ENCODE measurements at places on chromosomes 11 and 22.

DNA sequence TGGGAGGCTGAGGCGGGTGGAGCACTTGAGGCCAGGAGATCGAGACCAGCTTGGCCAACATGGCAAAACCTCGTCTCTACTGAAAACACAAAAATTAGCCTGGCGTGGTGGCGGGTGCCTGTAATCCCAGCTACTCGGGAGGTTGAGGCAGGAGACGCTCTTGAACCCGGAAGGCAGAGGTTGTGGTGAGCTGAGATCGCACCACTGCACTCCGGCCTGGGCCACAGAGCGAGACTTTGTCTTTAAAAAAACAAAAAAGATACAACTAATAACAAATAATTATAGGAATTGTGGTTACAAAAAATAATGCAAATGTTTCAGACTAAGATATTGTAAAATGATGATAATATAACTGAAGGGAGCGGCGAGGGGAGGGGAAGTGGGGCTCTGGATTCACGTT is 90.3 kb upstream of the RTL6 start:
- DNase-seq: no peak

DNA sequence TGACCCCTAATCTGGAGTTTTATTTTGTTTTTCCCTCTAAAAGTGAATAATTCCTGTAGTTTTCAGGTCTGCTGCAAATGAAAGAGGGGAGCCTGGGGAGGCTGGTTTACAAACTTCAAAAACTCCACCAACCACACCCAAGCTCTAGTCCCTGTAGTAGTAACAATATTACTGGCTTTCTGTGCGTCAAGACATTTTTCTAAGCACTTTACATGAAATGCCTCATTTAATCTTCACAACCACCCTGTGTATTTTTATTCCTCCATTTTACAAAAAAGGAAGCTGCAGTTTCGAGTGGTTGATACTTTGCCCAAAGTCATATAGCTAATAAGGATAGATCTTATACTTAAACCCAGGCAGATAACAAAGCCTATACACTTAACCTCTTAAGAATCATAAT is 23.5 kb downstream of the CTNND1 start:
- DNase-seq: no peak

DNA sequence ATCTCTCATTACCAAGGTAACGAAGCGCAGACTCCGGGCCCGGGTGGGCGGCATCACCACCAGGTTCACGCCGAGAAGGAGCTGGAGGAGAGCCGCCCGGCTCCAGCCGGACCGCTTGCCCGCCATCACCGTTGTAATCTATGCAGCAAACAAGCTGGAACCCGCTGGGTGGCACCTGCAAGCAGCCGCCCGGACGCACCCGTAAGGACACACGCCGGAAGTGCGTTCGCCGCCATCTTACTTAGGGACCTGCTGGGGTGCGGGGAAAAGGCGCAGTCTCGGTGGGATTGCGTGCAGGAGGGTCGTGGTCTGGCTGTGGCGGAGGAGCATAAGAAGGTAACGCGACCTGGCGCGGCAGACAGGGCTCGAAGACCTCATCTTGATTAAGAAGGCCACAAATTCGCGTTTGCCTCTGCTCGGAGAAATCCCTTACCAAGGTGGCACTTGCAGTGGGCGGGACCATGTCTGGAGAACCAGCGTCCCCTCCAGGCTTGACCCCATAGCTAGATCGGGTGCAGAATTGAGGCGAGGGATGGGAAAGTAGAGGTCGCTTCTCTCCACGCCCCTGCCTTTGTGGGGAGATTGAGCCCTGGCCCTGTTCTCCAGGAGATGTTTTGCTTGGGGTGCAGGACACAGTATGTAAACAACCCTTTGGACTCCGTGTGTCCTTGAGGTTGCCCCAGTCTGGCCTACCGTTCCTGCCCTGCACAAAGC is at the start of gene ACP2:
ACP2 (minus strand) TSS at position 151 of the 714 bp plus-strand sequence; CDS start at position 126, 25 bp downstream.
- DNase-seq: peak; percentile 66

GRCh38 chr11:87063982-87064381 is 26.2 kb downstream of the TMEM135 start:
- no peak for DNase-seq

GRCh38 chr11:134372961-134373360 is 39.1 kb downstream of the B3GAT1 start:
- DNase-seq: peak; percentile 71

DNA sequence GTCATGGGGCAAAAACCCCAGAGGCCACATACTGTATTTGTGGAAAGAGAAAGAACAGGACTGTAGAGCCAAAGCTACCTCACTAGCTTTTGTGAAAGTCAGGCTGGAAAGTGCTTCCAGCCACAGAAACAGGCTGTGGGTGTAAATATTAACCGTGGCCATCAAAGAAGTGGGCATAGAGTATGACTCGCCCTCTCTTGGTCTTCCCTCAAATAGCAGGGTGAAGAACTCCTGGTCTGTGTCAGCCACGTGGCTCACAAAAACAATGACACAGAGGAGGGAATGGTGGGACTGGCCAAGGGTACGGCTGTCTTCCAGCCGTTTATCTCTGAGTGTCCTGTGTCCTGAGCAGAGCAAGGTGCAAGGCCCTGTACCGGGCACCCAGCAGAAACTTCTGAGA is 37.6 kb upstream of the UBASH3B start:
- DNase-seq: no peak
